Umbilical cord (tissue), 2 donors: ENCODE measurements at places on chromosomes 13 and 19. TPM values are rescaled to one million over a fixed set of nuclear protein-coding genes. Genes with fewer than 3 reads are reported as not detected.

- DNase-seq, result no peak
Measured at GRCh38 chr19:3981373-3981735, 3.9 kb downstream of the EEF2 start.

DNA sequence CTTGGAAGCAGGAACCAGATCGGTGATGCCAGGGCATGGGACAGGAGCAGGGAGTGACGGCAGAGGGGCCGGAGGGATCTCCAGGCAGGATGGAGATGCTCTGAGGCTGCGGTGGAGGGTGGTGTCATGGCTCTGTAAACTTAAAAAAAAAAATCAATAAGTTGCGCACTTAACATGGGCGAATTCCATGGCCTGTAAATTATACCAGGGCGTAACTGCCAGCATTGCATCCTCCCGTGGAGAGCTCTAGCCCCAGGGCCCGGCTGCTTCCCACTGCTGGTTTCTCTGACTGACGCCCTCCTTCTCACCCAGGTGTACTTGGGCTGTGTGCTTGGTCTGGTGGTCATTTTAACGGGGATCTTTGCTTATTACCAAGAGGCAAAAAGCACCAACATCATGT, 8.7 kb downstream of the ATP12A start:
- no peak for DNase-seq

DNA sequence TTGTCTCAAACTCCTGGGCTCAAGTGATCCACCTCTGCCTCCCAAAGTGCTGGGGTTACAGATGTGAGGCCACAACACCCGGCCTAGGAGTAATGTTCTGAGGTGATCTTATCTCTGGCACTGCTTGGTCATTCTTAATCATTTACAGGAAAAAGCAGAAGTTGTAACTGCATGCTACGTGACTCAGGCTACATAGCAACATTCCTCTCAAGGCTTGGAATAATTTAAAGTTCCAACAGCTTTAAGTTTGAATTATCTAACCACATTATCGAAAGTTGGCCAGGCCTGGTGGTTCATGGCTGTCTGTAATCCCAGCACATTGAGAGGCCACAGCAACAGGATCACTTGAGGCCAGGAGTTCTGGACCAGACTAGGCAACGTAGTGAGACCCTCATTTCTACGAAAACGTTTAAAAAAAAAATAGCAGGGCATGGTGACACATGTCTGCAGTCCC, 3.9 kb upstream of the B9D2 start:
- DNase-seq, result peak; percentile 90

DNA sequence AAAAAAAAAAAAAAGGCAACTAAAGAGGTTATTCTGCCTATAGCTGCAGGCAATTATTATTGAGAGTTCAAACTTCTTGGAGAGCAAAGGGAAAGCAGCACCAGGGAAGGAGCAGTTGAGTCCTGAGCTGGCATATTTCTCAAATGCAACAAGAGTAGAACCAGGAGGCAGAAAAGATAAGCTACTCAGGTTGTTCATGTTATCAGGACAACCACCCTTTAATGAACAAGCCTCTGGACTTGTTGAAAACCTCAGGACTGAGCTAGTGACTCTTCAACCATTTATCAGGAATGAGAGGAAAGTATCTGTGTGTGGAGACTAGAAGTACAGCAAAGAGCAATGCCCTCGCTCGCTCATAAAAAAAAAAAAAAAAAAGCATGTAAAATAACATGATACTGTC, 183.0 kb downstream of the KCTD12 start:
- no peak for DNase-seq

DNA sequence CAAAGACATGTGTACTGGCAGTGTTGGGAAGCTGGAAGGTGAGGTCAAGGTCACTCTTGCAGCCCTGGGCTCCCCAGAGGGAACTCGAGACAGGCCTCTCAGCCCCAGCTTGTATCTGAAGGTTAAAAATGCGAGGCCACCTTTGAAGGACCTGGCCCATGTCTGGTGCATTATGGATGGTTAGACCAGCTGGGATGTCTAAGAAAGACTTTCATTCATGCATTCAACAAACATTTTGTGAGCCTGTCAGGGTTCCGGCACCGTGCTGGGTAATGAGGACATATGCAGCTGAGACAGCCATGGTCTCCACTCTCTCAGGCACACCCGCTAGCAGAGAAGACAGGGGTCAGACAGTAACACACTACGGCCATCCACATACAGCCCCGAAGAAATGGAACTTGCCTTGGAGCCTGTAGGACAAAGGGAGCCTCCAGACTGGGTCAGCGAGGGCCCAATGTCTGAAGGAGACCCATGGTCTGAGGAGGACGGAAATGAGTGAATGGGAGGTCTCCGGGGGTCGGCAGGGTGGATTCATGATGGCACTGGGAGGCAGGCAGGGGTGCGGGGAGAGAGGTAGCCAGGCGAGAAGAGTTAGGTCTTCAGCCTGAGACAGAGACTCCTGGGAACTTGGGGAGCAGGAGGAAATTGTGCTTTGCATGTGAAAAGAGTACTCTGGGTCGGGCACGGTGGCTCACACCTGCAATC, 19.0 kb downstream of the VSTM2B start:
- DNase-seq, result no peak

DNA sequence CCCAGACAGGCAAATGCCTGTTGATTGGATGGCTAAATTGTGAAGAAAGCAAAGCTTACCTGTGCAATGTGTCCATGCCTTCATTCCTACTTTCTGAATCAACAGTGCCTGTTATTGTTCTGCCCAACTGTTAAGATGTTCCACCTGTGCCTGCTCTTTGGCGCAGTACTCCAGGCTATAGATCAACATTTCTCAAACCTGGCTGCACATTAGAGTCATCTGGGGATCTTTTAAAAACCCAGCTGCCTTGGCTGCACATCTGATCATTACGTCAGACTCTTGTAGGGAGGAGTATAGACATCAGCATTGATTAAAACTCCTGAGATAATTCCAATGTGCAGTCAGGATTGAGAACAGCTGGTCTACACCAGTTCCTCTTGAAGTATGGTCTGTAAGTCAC, 16.2 kb upstream of the CPB2 start:
- DNase-seq, result no peak

DNA sequence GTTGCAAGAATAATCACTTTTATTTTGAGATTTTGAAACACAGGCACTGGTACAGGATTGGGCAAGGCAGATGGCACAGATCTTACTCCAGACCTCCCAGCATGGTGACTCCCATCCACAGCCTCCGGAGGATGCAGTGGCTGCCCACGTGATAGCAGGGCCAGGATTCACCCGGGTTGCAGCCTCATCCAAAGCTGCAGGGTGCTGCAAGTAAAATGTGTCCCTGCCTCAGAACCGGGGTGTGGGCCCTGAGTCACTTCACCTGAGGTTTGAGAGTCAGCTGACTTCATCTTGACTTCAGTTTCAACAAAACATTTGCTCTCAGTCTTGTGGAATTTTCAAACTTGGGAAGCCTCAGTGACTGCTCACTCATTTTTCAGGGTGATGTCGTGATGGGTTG, 201.9 kb downstream of the FGF9 start:
- DNase-seq, result no peak

GRCh38 chr19:12833738-12834565, 427 bp downstream of the RTBDN start:
- DNase-seq, result no peak

DNA sequence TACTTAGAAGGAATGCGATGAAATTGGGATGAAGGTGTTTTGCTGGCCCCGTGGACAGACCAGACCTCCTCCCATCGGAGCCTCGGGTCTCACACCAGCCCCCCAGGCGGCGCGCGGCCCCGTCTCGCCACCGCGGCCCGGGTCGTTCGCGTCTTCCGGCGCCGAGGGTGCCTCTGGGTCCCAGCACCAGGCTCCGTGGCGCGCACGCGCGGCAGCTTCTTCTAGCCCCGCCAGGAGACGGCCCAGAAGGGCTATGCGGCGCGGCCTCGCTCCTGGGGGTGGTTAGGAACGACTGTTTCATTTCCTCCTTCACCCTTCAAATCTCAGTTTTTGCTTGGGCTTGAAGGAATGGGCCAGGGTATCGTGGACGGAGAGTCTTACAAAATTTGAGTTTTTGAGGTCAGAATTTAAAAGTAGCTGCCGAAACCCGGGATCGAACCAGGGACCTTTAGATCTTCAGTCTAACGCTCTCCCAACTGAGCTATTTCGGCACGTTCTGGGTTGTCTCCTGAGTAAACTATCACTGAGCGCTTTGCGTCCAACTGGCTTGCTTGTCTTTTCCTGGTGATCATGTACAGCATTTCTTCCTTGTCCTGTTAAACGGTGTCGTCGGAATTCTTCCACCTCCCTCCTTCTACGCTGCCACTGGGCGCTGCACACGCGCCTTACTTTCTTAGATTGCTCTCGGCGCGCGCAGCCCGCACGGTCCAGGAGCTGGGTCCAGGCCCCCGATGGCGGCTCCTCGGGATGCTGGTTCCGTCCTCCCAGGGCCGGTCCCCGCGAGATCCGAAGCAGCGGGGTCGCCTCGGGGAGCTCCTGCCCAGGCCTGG, 46.5 kb downstream of the TGDS start:
- DNase-seq, result peak; percentile 97

- DNase-seq, result no peak
Measured at GRCh38 chr13:42345367-42345766, 73.4 kb downstream of the AKAP11 start.

- DNase-seq, result no peak
Measured at GRCh38 chr19:14561249-14561648, 10.6 kb downstream of the NDUFB7 start.

DNA sequence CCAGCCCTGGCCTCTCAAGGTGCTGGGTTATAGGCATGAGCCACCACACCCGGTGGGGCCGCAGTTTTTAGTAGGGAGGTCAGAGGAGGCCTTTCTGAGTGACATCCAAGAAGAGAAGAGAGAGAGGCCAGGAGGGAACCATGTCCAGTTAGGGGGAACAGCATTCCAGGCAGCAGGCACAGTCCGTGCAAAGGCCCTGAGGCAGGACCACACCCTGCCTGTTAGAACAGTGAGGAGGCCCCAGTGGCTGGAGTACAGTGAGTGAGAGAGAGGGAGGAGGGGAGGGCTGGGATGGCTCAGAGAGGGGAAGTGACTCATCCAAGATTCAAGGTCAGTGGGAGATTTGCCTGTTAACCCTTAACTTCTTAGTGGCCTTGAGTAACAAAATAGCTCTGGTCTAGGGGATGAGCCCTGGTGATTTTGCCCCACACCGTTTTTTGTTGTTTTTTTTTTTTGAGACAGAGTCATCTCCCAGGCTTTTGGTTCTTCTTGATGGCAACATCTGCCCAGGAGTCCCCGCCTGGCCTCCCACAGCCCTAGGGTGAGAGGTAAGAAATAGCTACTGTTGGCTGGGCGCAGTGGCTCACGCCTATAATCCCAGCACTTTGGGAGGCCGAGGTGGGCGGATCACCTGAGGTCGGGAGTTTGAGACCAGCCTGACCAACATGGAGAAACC, 2.7 kb upstream of the PLIN3 start:
- peak; percentile 66 for DNase-seq

- DNase-seq, result peak; percentile 38
Measured at GRCh38 chr13:24693862-24694471, 13.8 kb downstream of the ATP12A start.

GRCh38 chr13:51764184-51765141, 39.5 kb downstream of the DHRS12 start:
- no peak for DNase-seq

- no peak for DNase-seq
Measured at GRCh38 chr13:106383791-106384190, 151.7 kb downstream of the EFNB2 start.

DNA sequence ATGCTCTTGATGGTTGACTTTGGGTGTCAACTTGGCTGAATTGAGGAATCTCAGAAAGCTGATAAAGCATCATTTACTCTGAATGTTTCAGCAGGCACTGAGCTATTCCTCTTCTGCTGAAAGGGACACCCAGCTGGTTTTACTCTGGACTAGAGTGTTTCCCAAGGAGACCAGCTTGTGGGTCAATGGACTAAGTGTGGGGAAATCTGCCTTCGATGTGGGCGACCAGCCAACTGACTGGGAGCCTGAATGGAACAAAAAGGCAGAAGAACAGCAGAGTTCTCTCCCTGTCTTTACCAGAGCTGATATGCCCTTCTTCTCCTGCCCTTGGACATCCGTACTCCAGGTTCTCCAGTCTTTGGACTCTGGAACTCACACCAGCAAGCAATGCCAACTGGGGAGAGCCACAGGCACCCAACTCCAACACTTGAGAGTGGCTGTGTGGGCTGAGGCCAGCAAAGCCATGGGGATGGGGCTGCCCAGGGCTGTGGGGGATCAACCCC, 32.2 kb downstream of the MRPL57 start:
- DNase-seq, result no peak

DNA sequence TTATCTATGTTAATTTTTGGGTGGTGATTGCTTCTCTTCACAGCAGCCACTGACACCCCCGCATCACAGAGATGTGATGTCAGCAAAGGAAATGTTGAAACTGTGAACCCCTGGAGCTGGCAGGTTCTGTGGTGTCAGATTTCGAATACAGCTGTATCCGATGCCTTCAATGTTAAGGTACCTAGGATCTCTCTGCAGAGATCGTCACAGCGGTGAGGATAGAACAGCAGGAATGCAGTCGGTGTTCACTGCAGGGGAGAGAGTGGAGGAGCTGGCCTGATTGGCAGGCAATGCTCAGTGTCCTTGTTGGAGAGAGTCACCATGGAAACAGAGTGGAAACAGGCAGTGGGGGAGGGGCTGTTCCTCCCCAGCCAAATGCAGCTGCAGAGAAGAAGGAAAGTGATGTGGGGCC, 79.5 kb upstream of the ZNF835 start:
- DNase-seq, result peak; percentile 66

DNA sequence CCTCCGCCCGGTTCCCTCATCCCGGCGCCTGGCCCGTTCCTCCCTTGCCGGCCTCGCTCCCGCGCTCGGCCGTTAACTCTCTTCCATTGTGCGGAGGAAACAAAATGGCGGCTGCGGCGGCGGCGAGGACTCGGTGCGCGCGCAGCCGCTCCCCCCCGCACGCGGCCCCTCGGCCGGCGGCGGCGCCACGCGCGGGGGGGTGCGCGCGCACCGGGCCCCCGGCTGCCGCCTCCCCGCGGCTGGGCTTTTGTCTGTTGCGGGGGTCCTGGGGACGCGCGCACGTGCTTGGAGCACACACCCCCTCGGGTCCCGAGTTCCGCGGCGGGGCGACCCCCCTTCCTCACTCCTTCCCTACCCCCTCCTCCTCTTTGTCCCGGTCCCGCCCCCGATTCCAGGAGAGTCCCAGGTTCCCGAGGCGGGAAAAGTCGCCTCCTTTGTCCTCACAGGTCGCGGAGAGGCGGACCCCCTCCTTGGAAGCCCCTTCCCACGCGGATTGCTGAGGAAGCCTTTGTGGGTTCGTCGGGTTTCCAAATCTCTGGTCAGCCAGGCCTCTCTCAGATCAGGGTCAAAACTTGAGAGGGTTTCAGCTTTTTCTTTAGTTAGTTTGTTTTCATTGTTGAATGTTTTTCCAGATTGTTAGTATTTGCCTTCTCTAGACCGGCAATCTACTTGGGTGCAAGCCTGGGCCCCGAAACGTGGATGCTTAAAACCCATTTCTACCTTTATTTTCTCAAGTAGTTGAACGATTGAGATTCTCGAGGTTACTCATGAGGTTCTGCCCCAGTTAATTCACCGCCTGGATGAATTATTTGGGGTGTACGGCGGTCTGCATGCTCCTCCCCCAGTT, 687 bp downstream of the ILF3 start:
- no peak for DNase-seq

- peak; percentile 20 for DNase-seq
Measured at GRCh38 chr13:59112221-59112718, 1051.5 kb downstream of the DIAPH3 start.

The ELSPBP1 gene
- not detected for total RNA-seq

The SYNGR4 gene
- not detected for total RNA-seq

The MIA gene
- total RNA-seq, result 14.9 TPM

The C5AR2 gene
- total RNA-seq, result 5.5 TPM

The SRRM5 gene
- total RNA-seq, result 0.24 TPM

The FPR3 gene
- 2.6 TPM for total RNA-seq

The GPR183 gene
- total RNA-seq, result 7.7 TPM
